ENCODE measurements at places on chromosomes 12 and 14.

GRCh38 chr14:102295270-102295669 is 9.7 kb downstream of the MOK start:
- no peak for DNase-seq
- no peaks in the 10 kb centered on the region for H3K36me3 ChIP-seq
- H3K27ac ChIP-seq: no peak overlapping the region
- H3K27me3 ChIP-seq: no peaks in the 10 kb centered on the region

- H3K36me3 ChIP-seq: no peaks in the 10 kb centered on the region
- DNase-seq: no peak
- H3K27ac ChIP-seq: no peak overlapping the region
- no peaks in the 10 kb centered on the region for H3K4me1 ChIP-seq
Measured at GRCh38 chr12:68673788-68674187, 13.0 kb upstream of the NUP107 start.

DNA sequence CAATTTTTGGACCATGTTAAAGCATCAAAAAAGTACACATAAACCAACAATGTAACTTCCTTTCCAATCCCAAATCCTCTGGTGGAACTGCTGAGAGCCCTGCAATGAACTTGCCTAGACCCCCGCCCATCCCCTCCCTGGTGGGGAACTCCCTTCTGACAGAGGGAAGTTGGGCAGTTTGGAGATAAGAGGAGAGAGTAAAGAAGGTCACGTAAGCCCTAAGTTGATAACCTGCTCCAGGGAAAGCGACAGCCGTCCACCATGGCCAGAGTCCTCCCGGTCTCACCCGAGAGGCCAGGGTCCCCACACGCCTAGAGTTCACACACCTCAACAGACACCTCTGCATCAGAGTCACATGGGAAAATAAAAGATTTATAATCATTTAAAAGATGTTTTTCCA is 138.7 kb downstream of the EGLN3 start:
- H3K27me3 ChIP-seq: no peaks in the 10 kb centered on the region
- H3K4me1 ChIP-seq: no peaks in the 10 kb centered on the region
- H3K4me3 ChIP-seq: no peak overlapping the region

GRCh38 chr14:86505808-86506207 is 975.9 kb downstream of the FLRT2 start:
- no peaks in the 10 kb centered on the region for H3K4me1 ChIP-seq
- no peak overlapping the region for H3K27ac ChIP-seq
- no peak for DNase-seq
- no peaks in the 10 kb centered on the region for H3K27me3 ChIP-seq

DNA sequence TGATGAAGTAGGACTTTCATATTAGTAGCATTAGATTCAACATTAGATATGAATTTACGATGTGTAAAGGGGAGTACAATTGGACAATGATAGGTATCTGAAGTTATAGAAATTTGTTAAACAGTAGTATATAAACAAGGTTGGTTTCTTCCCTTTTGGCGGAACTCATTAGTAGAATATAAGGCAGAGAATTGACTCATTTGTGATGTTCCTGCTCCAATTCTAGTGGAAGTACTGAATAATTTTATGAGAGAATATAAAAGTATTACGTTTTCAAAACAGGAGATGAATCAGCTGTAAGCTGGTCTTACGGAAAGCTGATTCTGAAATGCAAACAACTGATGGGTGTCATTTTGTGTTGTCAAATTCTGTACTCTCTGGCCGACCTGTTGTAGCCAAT is 13.4 kb downstream of the ZC3H14 start:
- no peaks in the 10 kb centered on the region for H3K36me3 ChIP-seq
- no peak for DNase-seq
- no peaks in the 10 kb centered on the region for H3K4me1 ChIP-seq
- H3K27ac ChIP-seq: no peak overlapping the region
- no peak overlapping the region for H3K4me3 ChIP-seq
- no peaks in the 10 kb centered on the region for H3K27me3 ChIP-seq

DNA sequence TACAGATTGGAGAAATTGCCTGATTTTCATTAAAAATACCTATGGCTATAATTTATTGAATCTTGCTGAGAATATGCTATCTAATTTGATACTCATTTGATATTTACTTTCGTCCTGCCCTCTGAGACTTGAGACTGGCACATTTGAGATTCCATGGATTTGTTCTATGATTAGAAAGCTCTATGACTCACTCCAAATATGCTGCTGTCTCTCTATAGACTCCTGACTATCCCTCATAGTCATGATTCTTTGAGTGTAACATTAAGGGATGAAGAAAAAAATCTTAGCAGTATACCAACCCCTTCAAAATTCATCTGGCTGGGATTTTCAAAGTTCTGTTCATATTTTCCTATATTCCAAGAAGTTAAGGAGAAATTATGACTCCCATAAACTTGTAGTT is 191.9 kb downstream of the LRIG3 start:
- no peak overlapping the region for H3K4me3 ChIP-seq
- H3K27ac ChIP-seq: no peak overlapping the region
- no peaks in the 10 kb centered on the region for H3K4me1 ChIP-seq
- no peaks in the 10 kb centered on the region for H3K36me3 ChIP-seq

All from ovary (tissue), 10 donors.